ENCODE measurements at places on chromosomes 5 and 9. TPM values are rescaled to one million over a fixed set of nuclear protein-coding genes. Genes with fewer than 3 reads are reported as not detected.

KDM3B gene
- 49.0 TPM for total RNA-seq

DNA sequence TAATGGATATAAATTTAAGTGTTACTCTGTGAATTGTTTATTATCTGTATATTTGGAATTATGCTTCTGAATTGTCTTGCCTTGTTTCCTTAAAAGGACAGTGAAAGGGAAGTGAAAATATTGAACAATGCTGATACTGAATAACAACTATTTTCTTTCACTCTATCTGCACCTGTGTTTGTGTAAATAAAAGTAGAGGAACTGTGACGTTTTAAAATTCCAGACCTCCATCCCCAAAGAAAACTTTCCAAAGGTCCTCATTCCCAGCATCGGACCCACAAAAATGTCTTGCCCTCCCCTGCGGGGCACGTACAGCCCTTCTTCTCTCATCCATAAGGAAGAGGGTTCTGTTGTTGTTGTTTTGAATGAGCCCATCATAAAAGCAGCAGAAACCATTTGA, 100.0 kb downstream of the NLN start:
- DNase-seq: no peak

DMRT3 gene
- total RNA-seq: not detected

DNA sequence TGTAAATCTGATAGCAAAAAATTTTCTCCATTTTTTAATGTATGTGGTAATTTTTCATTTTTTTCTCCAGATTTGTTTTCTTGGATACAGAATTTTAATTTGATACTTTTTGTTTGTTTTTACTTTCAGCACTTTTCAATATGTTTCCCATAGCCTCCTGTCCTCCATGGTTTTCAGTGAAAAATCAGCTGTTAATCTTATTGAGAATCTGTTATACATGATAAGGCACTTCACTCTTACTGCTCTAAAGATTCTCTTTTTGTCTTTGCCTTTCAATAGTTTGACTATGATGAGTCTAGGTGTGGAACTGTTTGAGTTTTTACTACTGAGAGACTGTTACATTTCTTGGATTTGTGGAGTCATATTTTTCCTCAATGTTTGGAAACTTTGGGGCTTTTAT, 455.7 kb upstream of the NUDT12 start:
- no peak for DNase-seq

GRXCR2 gene
- total RNA-seq: not detected

DNA sequence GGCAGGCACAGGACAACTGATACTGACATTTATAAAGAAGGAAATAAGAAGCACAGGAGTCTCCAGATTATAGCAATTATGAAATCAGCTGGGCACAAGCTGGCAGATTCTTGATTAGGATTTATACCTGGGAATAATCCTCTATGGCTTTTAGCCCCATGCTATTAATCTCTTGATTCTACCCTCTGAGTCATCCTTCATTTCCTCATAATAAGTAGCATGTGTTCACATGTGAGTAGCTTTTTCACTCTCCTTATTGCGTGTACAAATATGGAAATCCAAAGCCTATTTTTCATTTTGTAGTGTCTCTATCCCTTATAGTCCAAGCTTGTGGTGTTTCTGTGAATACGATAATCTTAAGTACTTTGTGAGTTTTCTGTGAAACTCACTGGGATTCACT, 185.0 kb upstream of the PRLR start:
- no peak for DNase-seq
